ENCODE measurements at places on chromosomes 16 and 17.

GRCh38 chr16:79069633-79070032, 530.9 kb downstream of the MAF start:
- no peak for DNase-seq

- DNase-seq, result no peak
Observed at GRCh38 chr16:70577256-70577698, 53.7 kb downstream of the SF3B3 start.

GRCh38 chr17:72219137-72219823, 98.5 kb downstream of the SOX9 start:
- no peak for DNase-seq

- no peak for DNase-seq
Observed at GRCh38 chr16:84583995-84584394, 33.9 kb downstream of the COTL1 start.

- DNase-seq, result no peak
Observed at GRCh38 chr16:77271532-77272426, 72.6 kb downstream of the SYCE1L start.

GRCh38 chr17:80141463-80142165, 5.3 kb downstream of the EIF4A3 start:
- DNase-seq, result no peak

DNA sequence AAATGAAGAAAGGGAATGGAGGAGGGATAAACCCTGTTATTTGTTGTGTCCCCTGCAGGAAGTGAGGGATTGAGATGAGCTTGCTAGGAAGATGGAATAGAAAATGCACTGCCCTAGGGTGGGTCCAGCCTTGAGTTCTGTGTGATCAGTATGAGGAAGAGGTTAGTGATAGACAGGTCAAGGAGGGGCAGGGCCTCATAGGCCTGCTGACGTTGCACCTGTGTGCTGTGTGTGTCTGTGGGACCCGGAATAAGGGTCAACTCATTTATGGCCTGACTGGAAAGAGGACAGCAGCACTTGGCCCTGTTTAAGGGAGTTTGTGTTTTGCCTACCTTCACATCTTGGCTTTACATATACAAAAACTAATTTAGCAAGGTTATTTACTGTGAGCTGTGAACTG, 26.3 kb downstream of the DEF8 start:
- no peak for DNase-seq

- DNase-seq, result no peak
Observed at GRCh38 chr16:14337303-14338191, 266.4 kb downstream of the MRTFB start.

DNA sequence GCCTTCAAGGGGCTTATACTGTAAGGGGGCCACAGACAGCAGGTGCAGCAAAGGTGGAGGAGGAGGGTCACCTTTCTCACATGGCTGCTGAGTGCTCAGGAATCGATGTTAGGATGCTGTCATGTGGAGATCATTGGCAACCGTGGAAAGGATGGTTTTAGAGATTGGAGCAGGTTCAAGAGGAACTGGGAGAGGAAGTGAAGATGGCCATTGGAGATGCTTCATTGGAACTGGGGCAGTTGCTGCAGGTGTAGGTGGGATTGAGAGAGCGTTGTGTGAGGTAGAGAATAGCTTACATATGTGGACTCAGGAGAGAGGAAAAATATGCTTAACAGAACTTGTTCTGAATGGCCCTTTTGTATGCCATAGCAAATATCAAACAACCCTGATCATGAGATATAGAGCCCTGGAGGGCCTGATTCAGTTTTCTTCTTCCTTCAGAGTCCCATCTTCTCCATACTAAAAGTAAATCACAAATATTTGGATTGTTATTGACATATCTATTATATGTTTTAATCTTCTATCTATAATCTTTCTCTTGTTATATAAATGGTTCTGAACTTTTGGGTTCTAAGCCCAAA, 40.8 kb downstream of the LDHD start:
- no peak for DNase-seq

DNA sequence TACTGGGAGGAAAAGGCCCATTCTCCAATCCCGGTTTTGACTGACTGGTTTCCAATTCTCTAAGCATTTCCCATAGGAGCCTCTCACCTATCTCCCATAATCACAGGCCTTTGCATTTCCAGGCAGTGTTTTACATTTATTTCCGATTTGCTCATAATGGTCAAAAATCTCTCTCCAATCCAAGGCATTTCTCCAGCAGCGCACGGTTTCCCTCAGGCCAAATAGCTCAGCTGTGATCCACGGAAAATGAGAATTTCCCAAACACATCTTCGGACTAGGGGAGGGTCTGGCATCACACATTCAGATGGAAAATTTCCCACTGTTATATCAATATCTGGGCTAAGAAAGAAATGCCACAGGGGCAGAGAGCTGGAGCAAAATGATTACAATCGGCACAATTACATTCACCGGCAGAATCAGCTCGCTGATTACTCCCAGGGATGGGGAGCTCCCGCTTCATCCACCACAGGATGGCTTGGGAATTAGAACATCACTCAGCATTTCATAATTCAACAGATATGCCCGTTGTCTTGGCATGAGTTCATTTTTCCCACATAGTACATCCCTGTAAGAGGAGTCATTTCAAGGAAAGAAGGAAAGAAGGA, 6.7 kb downstream of the PIPOX start:
- DNase-seq, result no peak

GRCh38 chr17:52209507-52209906, 51.0 kb upstream of the CA10 start:
- DNase-seq, result no peak

DNA sequence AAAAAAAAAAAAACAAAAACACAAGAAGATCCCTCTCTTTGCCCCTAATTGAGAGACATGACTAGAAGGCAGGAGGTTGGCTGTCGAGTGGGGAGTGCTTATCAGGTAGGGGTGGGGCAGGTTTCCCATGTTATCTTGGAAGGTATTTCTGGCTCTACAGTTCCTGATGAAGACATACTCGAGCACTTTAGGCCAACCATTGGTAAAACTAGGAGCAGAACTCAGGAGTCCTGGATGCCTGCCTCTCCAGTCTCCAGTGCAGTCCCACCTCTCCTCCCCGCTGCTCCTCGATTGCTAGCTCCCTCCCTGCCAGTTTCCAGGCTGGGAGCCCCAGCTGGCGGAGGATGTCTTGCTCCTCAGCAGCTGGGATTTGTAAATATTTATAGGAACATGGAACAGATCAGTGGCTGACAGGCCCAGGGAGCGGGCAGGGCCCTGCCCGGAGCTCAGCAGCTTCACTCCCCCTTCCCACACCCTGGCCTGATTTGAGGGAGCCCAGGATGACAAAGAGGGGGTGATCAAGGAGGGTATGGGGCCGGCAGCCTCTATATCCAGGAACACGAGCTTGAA, 11.4 kb upstream of the C1QL1 start:
- DNase-seq, result no peak

- no peak for DNase-seq
Observed at GRCh38 chr17:55134486-55135157, 130.1 kb upstream of the HLF start.

- no peak for DNase-seq
Observed at GRCh38 chr17:29683481-29683880, 60.8 kb upstream of the CORO6 start.

GRCh38 chr17:64236827-64237403, 26.1 kb downstream of the TEX2 start:
- DNase-seq, result no peak

DNA sequence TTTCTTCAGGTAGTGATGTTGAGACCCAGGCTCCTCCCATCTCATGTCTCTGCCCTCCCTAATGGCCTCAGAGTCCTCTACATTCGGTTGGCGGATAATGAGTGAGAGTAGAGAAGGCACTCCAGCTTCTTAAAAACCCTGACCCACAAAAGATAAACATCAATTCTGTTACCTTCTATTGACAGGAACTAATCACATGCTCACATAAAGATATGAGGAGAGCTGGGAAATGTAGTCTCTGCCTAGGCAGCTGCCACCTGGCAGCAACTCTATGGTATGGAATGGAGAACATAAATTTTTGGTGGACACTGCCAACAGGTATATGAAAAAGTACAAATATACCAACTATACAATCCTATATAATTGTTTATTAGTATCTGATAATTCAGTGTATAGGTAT, 110.7 kb upstream of the HLF start:
- DNase-seq, result no peak

DNA sequence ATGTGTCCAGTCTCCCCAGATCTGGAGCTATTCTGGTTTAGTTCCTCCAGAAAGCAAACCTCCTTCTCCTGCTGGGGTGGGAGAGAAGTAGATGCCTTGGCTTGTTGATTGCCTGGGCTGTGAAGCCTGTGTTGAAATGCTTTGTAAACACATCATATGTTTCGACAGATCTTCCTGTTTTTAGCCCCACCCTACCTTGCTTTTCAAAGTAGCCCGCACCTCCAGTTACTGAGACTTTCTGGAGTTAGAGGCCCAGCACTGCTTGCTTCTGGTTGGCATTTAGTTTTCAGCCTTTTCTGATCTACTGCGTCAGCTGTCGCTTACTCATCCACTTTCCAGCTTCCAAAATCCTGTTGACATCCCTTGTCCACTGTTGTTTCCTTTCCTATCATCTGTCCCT, 17.9 kb upstream of the NDEL1 start:
- no peak for DNase-seq

DNA sequence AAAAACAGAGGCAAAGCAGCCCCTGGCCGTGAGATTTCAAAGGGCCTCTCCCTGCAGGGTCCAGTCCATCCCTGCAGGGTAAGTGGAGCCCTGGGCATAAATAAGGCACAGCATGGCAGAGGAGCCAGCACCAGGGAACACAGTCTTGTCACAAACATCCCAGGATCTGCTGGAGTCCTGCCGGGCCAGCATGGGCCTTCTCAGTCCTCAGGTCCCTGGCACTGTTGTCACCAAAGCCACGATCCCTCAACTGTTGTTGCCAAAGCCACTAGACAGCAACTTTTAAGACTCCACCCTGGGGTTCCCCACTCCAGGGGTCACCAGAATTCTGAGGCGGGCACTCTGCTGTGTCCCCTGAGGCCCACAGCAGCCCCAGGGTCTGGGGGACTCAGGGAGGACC, 47.8 kb upstream of the BAHCC1 start:
- no peak for DNase-seq

- no peak for DNase-seq
Observed at GRCh38 chr17:327296-327695, 25.3 kb downstream of the RPH3AL start.

- no peak for DNase-seq
Observed at GRCh38 chr16:75048530-75048929, 49.7 kb downstream of the ZNRF1 start.

DNA sequence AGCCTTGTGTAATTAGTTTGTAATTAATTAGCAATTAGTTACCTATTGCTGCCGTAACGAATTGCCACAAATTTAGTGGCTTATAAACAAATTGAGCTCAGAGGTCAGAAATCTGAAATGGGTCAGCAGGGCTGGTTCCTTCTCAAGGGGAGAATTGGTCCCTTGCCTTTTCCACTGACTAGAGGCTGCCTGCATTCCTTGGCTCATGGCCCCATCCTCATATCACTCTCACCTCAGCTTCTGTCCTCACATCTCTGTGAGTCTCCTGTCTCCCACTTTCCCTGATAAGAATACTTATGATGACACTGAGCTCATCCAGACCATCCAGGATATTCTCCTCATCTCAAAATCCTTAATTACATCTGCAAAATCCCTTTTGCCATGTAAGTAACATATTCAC, 31.0 kb upstream of the NGFR start:
- DNase-seq, result no peak

GRCh38 chr17:43398724-43399595, at the start of gene ARL4D:
TSS of gene ARL4D (plus strand) at chr17:43398993. CDS start at chr17:43399733, 740 bp downstream.
- DNase-seq, result peak; percentile 76

GRCh38 chr17:69919789-69920188, 155.2 kb upstream of the KCNJ16 start:
- DNase-seq, result no peak

DNA sequence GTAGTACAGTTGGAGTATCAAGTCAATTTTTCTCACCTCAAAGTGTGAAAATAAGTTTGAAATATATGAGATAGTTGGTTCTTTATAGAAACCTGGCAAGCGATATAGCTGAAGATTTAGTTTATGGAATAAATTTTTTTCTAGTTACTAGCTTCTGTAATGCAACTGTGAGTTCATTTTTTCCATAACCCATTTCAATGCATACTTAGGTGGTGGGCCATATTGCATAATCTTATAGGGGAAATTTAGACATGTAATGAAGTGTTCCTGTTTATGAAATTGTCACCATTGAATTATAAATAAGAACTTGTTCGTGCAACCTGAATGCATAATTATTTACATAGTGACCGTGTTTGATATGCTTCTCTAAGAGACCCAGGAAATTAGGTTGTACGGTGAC, 9.0 kb downstream of the MOSMO start:
- DNase-seq, result no peak

DNA sequence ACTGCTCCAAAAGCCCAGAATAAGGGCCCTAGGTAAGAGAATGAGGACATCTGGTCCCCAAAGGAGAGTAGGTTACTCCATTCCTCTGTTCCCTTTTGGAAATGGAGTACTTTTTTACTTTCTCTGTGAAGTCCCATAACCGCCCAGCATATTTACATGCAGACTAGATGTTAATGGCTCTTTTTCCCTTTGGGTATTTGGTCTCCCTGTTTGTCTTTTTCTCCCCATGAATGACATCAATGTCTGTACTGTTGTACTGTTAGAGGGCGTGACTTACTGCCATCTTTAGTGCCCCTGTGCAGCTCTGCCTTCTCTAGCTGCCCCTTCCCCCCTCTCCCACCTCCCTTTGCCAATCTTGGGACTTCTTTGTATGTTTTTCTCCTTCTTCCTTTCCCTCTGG, 19.0 kb downstream of the GPR179 start:
- no peak for DNase-seq

DNA sequence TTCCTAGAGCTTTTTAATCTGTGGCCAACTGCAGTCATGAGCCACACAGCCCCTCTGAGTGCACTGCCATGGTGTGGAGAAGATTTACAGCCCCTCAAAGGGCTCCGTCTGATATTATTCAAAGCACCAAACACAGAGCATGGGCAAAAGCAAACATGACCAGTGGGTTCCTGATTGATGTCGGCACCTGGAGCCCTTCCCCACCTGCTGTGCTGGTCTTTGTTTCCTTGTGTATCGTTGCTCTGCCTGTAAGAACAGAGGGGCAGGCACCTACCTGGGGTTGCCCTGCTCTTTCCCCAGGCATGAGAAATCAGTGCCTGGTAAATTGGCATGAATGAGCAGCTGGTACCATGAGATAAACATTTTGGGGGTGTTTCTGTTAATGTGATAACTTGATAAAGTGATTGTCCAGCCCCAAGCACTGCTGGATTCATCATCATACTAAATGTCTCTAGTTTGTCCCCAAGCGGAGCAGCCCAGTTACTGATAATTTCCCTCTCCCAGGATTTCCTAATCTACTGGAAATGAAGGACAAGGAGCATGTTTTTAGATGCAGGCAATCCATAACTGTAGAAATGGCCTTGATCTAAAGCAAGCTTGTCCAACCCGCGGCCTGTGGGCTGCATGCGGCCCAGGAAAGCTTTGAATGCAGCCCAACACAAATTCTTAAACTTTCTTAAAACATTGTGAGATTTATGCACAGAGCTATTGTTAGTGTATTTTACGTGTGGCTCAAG, 5.0 kb upstream of the SPIRE2 start:
- DNase-seq, result no peak

GRCh38 chr17:74165797-74166365, 37.6 kb upstream of the RPL38 start:
- no peak for DNase-seq
